ENCODE measurements at places on chromosomes 5 and 9. TPM values are rescaled to one million over a fixed set of nuclear protein-coding genes. Genes with fewer than 3 reads are reported as not detected.

The PPP1R2B gene
- not detected for total RNA-seq

The DAB2 gene
- total RNA-seq: 112 TPM

The LCN2 gene
- 38.5 TPM for total RNA-seq

The TMC1 gene
- total RNA-seq: 0.16 TPM

The RNF208 gene
- total RNA-seq: 1.8 TPM

The NUP155 gene
- total RNA-seq: 25.9 TPM

The OTP gene
- total RNA-seq: not detected

The PHF24 gene
- 0.33 TPM for total RNA-seq

The F2RL1 gene
- 5.6 TPM for total RNA-seq

GRCh38 chr9:127781806-127782205, 3.3 kb upstream of the SH2D3C start:
- no peaks in the 10 kb centered on the region for H3K36me3 ChIP-seq
- peaks cover 2% of the 10 kb centered on the region for H3K4me1 ChIP-seq
- H3K27ac ChIP-seq: no peak overlapping the region
- no peak overlapping the region for H3K4me3 ChIP-seq
- no peaks in the 10 kb centered on the region for H3K27me3 ChIP-seq
- DNase-seq: no peak

- no peak for DNase-seq
- H3K4me1 ChIP-seq: no peaks in the 10 kb centered on the region
- H3K36me3 ChIP-seq: no peaks in the 10 kb centered on the region
- no peaks in the 10 kb centered on the region for H3K27me3 ChIP-seq
- H3K27ac ChIP-seq: no peak overlapping the region
Measured at GRCh38 chr5:10339058-10339811, 14.3 kb upstream of the MARCHF6 start.

- H3K4me1 ChIP-seq: no peaks in the 10 kb centered on the region
- H3K27ac ChIP-seq: no peak overlapping the region
- H3K4me3 ChIP-seq: no peak overlapping the region
- DNase-seq: no peak
- H3K36me3 ChIP-seq: no peaks in the 10 kb centered on the region
- no peaks in the 10 kb centered on the region for H3K27me3 ChIP-seq
Measured at GRCh38 chr9:32422237-32422806, 37.9 kb downstream of the ACO1 start.

DNA sequence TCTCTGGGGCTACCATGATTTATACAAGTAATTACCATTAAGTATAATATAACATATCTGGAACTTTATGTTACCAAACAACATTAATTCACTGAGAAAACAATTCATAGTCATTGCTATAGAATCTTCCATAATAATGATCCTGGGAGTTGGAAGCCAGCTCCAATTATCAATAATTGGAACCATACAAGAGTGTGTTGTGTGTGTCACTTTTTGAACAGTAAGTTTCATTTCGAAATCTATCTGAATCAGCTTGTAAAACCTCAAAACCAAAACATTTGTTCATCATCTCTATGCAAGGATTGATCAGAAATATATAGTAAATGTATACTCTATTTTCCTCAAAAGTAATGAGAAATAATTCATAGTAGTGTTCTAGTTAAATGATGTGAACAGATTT, 348.1 kb downstream of the ARL15 start:
- no peaks in the 10 kb centered on the region for H3K4me1 ChIP-seq
- no peaks in the 10 kb centered on the region for H3K27me3 ChIP-seq

- no peaks in the 10 kb centered on the region for H3K36me3 ChIP-seq
- H3K4me3 ChIP-seq: no peak overlapping the region
- no peaks in the 10 kb centered on the region for H3K27me3 ChIP-seq
- H3K27ac ChIP-seq: peak overlapping the region; percentile 60
- DNase-seq: no peak
- no peaks in the 10 kb centered on the region for H3K4me1 ChIP-seq
Measured at GRCh38 chr5:157390551-157391297, 69.3 kb upstream of the NIPAL4 start.

DNA sequence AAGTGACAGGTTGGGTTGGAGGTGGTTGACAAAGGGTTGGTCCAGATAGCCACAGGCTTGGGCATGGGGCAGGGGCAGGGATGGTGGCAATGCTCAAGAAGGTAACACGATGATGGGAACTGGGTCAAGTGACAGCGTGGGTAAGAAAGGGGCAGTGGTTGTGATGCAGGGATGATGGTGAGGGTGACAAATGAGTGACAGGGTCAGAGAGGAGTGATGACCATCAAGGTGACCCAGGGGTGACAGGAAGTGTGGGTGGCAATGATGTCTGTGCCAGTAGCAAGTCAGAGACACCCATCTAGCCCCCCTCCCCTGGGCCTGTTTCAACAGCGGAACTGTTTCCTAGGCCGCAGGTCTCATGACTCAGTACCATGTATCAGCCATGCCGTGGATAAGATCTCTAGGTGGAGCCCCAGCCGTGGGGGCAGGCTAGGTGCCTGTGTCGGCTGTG, 20.5 kb downstream of the AQP3 start:
- no peak overlapping the region for H3K4me3 ChIP-seq
- no peak overlapping the region for H3K27ac ChIP-seq
- no peaks in the 10 kb centered on the region for H3K27me3 ChIP-seq
- H3K4me1 ChIP-seq: no peaks in the 10 kb centered on the region

DNA sequence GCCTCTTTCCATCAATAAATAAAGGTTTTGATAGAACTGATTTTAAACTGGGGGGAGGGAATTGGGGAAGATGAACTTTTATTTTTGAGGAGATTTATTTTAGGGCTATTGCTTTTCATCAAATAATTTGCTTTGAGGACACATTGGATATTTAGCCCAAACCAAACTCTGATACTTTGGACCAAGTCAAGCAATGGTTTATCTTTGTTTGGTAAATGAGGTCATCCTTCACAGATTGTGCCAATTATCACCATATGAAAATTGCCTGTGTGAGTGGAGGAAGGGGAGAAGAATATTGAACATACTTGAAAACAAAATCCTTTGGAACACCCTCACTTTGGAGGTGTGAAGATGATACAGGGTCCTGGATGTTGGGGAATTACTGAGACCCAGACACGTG, 176.9 kb upstream of the CD180 start:
- H3K27ac ChIP-seq: no peak overlapping the region
- no peaks in the 10 kb centered on the region for H3K27me3 ChIP-seq
- H3K4me3 ChIP-seq: no peak overlapping the region
- H3K36me3 ChIP-seq: no peaks in the 10 kb centered on the region

- H3K4me1 ChIP-seq: no peaks in the 10 kb centered on the region
- no peak overlapping the region for H3K4me3 ChIP-seq
- no peak for DNase-seq
- H3K36me3 ChIP-seq: no peaks in the 10 kb centered on the region
Measured at GRCh38 chr5:157444224-157444623, 15.8 kb upstream of the NIPAL4 start.

- H3K4me1 ChIP-seq: no peaks in the 10 kb centered on the region
- no peaks in the 10 kb centered on the region for H3K27me3 ChIP-seq
- H3K27ac ChIP-seq: no peak overlapping the region
- H3K36me3 ChIP-seq: no peaks in the 10 kb centered on the region
- DNase-seq: no peak
Measured at GRCh38 chr5:103690676-103691075, 128.1 kb upstream of the NUDT12 start.

DNA sequence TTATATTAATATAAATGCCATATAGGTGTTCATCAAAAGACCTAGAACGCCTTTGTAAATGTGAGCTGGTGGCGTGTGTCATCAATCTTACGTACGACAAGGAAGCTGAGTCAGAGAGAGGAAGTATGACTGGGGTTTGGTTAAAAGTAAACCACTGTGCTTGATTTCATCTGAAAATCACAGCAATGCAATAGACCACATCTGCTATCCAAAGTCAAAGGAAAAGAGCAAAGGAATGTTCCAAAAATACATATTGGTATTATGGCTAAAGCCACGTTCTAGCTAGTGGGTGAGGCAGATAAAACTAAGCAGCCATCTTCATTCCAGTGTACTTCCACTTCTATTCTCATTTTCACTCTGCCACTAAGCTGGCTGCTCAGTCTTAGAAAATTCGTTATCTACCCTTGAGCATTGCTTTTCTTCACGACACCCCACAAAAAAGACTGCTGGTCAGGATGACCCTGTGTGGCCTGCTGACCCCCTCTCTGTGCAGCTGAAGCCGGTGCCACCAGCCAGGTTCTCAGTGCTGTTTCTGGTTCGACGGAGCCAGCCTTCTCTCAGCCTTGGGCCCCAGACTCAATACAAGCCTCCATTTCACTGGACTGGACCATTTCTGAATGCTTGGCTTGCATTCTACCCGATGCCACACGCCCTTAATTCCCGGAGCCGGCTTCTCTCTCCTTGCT, 23.8 kb downstream of the SHC3 start:
- no peak overlapping the region for H3K27ac ChIP-seq
- no peak overlapping the region for H3K4me3 ChIP-seq
- DNase-seq: no peak
- no peaks in the 10 kb centered on the region for H3K4me1 ChIP-seq
- no peaks in the 10 kb centered on the region for H3K36me3 ChIP-seq

DNA sequence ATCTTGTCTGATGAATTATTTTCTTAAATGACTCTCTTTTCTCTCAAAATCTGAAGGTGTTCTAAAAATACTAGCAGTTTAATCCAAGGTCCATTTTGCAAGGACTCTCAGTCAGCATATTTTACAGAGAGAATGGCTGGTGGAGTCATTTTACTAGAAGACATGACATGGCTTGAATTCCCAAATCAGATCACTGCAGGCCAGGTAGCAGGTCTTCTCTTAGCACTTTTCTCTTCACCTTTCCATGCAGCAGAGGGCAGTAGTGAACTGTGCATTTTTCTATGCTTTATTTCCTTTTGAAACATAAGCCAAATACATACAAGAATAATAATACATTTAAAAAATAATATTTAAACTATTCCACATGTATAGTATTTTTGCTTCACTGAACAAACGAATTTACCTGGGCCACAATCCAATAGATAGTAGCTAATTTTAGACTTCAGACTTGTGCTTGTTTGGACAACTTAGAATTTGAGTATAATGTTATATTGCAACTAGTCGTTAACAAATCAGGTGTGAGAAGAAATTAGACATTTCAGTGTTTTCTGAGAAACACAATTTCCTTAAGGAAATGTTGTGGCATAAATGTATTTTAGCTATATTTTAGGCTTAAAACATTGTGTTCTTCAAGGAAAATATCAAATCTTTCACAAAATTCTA, 289.4 kb upstream of the DAB2 start:
- no peak for DNase-seq
- H3K4me3 ChIP-seq: no peak overlapping the region
- H3K4me1 ChIP-seq: peaks cover 3% of the 10 kb centered on the region
- H3K27me3 ChIP-seq: no peaks in the 10 kb centered on the region

- no peaks in the 10 kb centered on the region for H3K27me3 ChIP-seq
- DNase-seq: no peak
- no peaks in the 10 kb centered on the region for H3K36me3 ChIP-seq
- H3K4me1 ChIP-seq: peaks cover 5% of the 10 kb centered on the region
Measured at GRCh38 chr5:77080905-77081304, 6.2 kb downstream of the ZBED3 start.

GRCh38 chr9:131402738-131403492, 9.0 kb downstream of the PRRC2B start:
- H3K27ac ChIP-seq: peak overlapping the region; percentile 70
- H3K36me3 ChIP-seq: no peaks in the 10 kb centered on the region
- peaks cover 30% of the 10 kb centered on the region for H3K4me1 ChIP-seq
- no peak overlapping the region for H3K4me3 ChIP-seq
- DNase-seq: peak; percentile 89

- no peaks in the 10 kb centered on the region for H3K27me3 ChIP-seq
- DNase-seq: no peak
- H3K4me1 ChIP-seq: no peaks in the 10 kb centered on the region
- H3K27ac ChIP-seq: no peak overlapping the region
- H3K36me3 ChIP-seq: no peaks in the 10 kb centered on the region
Measured at GRCh38 chr5:156096259-156096658, 230.7 kb upstream of the SGCD start.

- H3K27ac ChIP-seq: no peak overlapping the region
- no peaks in the 10 kb centered on the region for H3K36me3 ChIP-seq
- no peak overlapping the region for H3K4me3 ChIP-seq
Measured at GRCh38 chr5:73116506-73116905, 3.9 kb upstream of the TMEM171 start.

DNA sequence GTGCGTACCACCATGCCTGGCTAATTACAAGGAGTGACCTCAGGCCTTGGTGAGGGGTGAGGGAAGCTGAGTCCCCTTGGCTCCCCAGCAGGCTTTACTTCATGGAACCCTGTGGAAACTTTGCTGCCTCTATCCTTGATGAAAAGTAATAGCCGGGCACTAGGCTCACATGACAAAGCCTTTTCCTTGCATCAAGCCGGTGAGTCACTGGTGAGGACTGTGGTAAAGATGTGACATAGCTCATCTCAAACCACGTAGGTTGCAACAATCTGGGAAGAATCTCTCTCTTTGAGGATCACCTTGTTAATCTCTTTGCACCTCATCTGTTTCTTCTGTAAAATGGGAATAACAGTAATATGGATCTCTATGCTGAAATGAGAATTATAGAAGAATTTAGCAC, 116.3 kb upstream of the SLC25A48 start:
- no peak overlapping the region for H3K27ac ChIP-seq
- H3K27me3 ChIP-seq: no peaks in the 10 kb centered on the region
- no peaks in the 10 kb centered on the region for H3K4me1 ChIP-seq
- DNase-seq: no peak
- H3K36me3 ChIP-seq: no peaks in the 10 kb centered on the region
- no peak overlapping the region for H3K4me3 ChIP-seq

- no peaks in the 10 kb centered on the region for H3K4me1 ChIP-seq
- H3K4me3 ChIP-seq: no peak overlapping the region
- no peak overlapping the region for H3K27ac ChIP-seq
- H3K36me3 ChIP-seq: no peaks in the 10 kb centered on the region
Measured at GRCh38 chr5:99315413-99316183, 386.8 kb upstream of the CHD1 start.

- no peak overlapping the region for H3K4me3 ChIP-seq
- no peak for DNase-seq
- no peaks in the 10 kb centered on the region for H3K4me1 ChIP-seq
- H3K27me3 ChIP-seq: no peaks in the 10 kb centered on the region
- no peak overlapping the region for H3K27ac ChIP-seq
Measured at GRCh38 chr5:138884554-138884953, 9.4 kb upstream of the LRRTM2 start.

DNA sequence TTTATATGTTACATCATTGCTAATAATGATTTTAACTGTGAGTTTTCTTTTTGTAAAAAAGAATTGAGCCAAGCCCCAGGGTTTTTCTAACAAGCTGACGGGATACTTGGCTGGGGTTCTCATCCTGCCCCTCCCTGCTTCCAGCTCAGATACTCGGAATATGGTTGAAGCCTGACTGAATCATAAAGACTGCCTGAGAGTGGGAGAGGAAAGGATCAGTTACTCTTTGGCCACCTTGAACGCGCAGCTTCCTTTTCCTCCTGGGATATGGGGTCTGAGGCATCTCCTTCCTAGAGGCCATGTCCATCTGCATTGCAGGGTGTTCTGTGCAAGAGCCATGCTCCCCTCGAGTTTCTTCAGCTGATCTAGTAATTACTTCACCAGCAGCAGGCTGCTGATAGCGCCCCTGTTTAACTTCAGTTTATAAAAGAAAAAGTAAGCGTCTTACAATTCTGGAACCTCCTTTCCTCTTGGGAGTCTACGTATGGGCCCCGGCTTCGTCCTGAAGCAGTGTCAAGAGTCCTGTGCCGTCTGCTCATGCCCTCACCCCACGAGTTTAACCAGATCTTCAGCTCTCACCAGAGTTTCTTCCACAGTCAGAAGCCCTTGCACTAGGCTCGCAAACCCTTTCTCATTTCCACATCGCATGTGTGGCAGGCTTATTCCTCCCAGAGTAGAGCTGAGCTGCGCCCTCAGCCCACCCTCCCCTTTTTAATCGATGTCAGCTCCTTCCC, 130.0 kb downstream of the MVB12B start:
- H3K27me3 ChIP-seq: no peaks in the 10 kb centered on the region
- H3K4me1 ChIP-seq: no peaks in the 10 kb centered on the region

All from breast epithelium (tissue), 4 donors.